ENCODE measurements at places on chromosomes 4 and X. TPM values are rescaled to one million over a fixed set of nuclear protein-coding genes. Genes with fewer than 3 reads are reported as not detected.

Gene SSX4B
- not detected for total RNA-seq

DNA sequence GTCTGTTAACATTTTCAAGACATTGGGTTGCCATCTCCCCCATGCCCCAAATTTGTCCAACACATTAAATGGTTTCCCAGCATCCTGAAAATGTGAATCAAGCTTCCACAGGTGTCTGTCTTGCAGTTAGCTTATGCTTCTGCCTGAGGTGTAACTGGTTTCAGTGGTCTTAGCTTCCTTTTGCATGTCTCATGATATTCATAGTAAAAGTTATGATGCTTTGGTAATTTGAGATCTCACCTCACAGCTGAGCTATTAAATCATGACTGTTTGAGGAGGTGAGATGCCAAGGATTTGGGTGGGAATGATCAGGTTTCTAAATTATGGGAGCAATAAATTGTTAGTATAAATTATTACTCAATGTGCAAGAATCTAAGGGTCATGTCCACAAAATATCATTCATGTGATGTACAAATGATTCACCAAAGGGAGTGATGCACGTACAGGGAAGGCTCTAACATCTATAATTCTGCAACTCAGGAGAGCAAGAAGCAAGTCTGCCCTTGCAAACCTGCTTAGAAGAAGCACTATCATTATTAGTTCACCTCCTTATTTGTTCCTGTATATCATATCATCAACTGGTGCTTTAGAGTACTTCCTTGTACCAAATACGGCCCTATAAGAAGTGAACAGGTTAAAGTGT lies 17.1 kb upstream of the RAI2 start:
- H3K27me3 ChIP-seq: no peaks in the 10 kb centered on the region
- no peak for DNase-seq
- no peak overlapping the region for H3K4me3 ChIP-seq

DNA sequence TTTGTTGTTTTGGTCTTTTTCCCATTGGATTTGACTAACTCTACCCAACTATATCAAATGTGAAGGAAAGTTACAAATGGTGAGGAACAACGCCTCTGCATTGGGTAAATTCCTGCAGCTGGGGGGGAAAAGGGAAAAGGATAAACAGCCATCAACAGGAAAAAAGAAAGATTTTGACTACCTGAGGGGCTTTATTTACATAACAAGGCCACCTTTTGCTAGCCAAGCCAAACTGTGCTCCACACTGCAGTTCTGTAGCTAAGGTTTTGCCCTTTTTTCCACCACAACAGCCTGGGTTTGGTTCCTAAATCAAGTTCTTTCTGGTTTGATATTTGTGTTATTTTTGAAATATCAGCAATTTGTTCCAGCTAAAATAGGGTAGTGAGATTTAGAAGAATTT lies 40.8 kb downstream of the RHOXF2B start:
- no peak for DNase-seq
- H3K27me3 ChIP-seq: peaks cover 5% of the 10 kb centered on the region
- no peak overlapping the region for H3K4me3 ChIP-seq

GRCh38 chrX:96619588-96619987 lies 65.1 kb upstream of the DIAPH2 start:
- DNase-seq: no peak
- H3K27me3 ChIP-seq: no peaks in the 10 kb centered on the region
- no peak overlapping the region for H3K27ac ChIP-seq
- H3K4me3 ChIP-seq: no peak overlapping the region

DNA sequence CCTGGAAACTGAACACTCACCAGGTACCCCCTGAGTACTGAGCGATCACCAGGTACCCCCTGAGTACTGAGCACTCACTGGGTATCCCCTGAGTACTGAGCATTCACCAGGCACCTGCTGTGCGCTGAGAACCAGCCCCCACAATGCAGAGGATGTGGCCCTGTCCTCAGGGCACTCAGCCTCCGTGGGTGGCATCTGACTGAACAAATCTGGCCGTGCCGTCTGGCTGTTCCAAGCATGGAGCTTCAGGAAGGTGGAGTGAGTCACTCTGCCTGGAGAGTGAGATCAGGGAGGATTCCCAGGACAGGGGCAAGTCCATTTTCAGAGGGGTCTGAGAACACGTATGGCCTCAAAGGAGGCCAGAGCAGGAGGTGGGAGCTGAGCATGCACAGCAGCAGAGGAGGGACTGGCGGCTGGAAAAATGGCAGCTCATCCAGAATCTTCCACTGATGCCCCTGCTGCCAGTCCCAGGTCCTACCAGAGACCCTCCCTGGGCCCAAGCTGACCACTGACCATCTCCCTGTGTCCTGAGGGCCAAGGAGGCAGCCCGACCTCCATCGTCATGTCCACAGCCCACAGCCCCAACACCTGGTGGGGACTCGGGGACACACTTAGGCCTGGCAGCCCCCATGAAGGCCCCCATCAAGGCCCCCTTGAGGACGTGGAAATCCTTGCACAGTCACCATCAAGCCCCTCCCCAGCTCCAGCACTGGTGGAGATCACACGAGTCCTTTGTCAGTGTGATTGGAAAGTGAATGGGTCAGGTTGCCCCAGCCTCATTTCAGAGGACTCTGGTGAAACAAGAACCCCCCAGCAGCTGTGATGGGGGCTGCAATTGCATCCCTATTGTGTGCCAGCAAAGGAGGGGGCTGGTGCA lies 94.1 kb downstream of the HMX1 start:
- no peak overlapping the region for H3K27ac ChIP-seq
- no peaks in the 10 kb centered on the region for H3K36me3 ChIP-seq
- no peak overlapping the region for H3K4me3 ChIP-seq
- H3K4me1 ChIP-seq: no peaks in the 10 kb centered on the region

GRCh38 chrX:72115380-72115779 lies 16.3 kb downstream of the RTL5 start:
- no peak for DNase-seq
- H3K4me3 ChIP-seq: no peak overlapping the region
- no peaks in the 10 kb centered on the region for H3K27me3 ChIP-seq
- peaks cover 2% of the 10 kb centered on the region for H3K4me1 ChIP-seq
- no peak overlapping the region for H3K27ac ChIP-seq
- no peaks in the 10 kb centered on the region for H3K36me3 ChIP-seq

GRCh38 chrX:145410622-145411021 lies 163.3 kb downstream of the SPANXN1 start:
- no peaks in the 10 kb centered on the region for H3K27me3 ChIP-seq
- H3K4me1 ChIP-seq: no peaks in the 10 kb centered on the region
- H3K27ac ChIP-seq: no peak overlapping the region
- no peak for DNase-seq
- no peaks in the 10 kb centered on the region for H3K36me3 ChIP-seq

Gene SSX3
- not detected for total RNA-seq

DNA sequence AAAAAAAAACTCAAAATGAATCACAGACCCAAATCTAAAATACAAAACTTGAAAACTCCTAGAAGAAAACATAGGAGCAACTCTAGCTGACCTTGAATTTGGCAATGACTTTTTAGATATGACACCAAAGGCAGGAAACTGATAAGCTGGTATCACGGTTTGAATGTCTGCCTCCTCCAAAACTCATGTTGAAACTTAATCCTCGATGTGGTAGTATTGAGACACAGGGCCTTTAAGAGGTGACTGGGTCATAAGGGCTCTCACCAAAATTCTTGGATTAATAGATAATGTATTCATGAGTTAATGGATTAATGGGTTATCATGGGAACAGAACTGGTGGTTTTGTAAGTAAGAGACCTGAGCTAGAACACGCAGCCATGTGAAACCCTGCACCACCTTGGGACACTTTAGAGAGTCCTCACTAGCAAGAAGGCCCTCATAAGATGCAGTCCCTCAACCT lies 40.5 kb downstream of the FRYL start:
- peaks cover 4% of the 10 kb centered on the region for H3K4me1 ChIP-seq
- DNase-seq: no peak
- H3K36me3 ChIP-seq: peaks cover 2% of the 10 kb centered on the region
- H3K4me3 ChIP-seq: no peak overlapping the region
- no peaks in the 10 kb centered on the region for H3K27me3 ChIP-seq
- H3K27ac ChIP-seq: no peak overlapping the region

Gene DDX53
- total RNA-seq: not detected

DNA sequence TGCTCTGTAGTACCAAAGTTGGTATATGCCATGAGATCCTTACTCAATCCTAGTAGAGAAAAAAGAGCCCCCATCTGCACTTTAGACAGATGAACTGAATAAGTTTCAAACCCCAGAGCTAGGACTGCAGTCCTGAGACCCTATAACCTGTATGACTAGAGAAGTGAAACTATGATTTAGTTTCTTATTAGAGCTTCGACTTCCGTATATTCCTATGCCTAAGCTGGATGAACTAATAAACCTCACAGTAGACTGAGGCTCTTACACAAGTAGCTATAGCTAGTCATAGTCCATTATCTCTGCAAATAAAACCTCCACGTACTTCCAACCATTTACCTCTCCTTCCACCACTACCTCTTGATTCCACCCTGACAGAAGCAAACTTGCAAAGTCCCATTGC lies 6.3 kb upstream of the OTUD4 start:
- H3K27ac ChIP-seq: no peak overlapping the region
- no peak overlapping the region for H3K4me3 ChIP-seq
- no peaks in the 10 kb centered on the region for H3K4me1 ChIP-seq

DNA sequence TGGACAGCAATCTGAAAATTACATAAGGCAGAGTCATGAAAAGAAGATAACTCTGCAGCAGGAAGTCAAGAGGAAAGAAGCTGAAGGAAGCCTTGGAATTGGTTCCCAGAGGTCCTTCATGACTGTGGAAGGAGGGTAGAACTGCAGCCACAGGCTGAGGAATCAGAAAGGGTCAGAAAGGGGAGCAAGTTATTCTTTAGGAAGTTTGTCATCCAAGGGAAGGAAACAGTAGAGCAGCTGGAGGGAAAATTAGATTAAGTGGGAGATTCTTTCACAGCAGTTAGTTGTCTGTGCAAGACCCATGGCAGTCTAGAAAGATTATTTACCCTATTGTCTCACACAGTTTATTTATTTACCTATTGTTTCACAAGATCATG lies 9.3 kb upstream of the ADH1C start:
- no peak for DNase-seq
- H3K4me3 ChIP-seq: no peak overlapping the region

Gene SLC6A8
- total RNA-seq: 77.0 TPM

DNA sequence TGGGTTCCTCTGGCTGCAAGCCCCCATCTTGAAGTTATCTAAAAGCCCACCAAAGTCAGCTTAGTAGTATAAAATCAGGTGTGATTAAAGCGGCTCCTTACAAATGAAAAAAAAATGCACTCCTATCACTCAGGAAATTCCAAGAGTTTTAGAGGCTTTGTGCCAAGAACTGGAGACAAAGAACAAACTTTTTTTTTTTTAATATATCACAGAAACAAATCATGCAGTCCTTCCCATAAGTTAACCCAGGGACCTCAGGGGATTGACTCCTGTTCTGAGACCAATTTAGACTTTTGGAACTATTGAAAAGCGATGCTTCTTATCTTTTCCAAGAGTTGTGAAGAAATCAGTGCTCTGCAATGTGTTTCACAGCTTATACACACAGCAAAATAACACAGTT lies 53.6 kb downstream of the HHIP start:
- no peak overlapping the region for H3K27ac ChIP-seq
- no peaks in the 10 kb centered on the region for H3K27me3 ChIP-seq
- H3K36me3 ChIP-seq: no peaks in the 10 kb centered on the region
- H3K4me1 ChIP-seq: peaks cover 31% of the 10 kb centered on the region
- no peak for DNase-seq

GRCh38 chr4:119032921-119033685 lies 102.5 kb upstream of the MYOZ2 start:
- H3K4me1 ChIP-seq: peaks cover 34% of the 10 kb centered on the region
- no peaks in the 10 kb centered on the region for H3K27me3 ChIP-seq
- H3K36me3 ChIP-seq: no peaks in the 10 kb centered on the region
- H3K4me3 ChIP-seq: no peak overlapping the region
- H3K27ac ChIP-seq: no peak overlapping the region
- no peak for DNase-seq

Gene STX18
- total RNA-seq: 26.7 TPM

GRCh38 chr4:15349531-15349935 lies 78.3 kb upstream of the C1QTNF7 start:
- no peak overlapping the region for H3K27ac ChIP-seq
- H3K4me3 ChIP-seq: no peak overlapping the region
- H3K36me3 ChIP-seq: peaks cover 3% of the 10 kb centered on the region
- peaks cover 3% of the 10 kb centered on the region for H3K4me1 ChIP-seq
- no peak for DNase-seq

- H3K36me3 ChIP-seq: no peaks in the 10 kb centered on the region
- H3K27me3 ChIP-seq: peaks cover 16% of the 10 kb centered on the region
- DNase-seq: no peak
- peaks cover 4% of the 10 kb centered on the region for H3K4me1 ChIP-seq
- no peak overlapping the region for H3K27ac ChIP-seq
- no peak overlapping the region for H3K4me3 ChIP-seq
Measured at GRCh38 chr4:56727150-56727549, 46.1 kb upstream of the HOPX start.

DNA sequence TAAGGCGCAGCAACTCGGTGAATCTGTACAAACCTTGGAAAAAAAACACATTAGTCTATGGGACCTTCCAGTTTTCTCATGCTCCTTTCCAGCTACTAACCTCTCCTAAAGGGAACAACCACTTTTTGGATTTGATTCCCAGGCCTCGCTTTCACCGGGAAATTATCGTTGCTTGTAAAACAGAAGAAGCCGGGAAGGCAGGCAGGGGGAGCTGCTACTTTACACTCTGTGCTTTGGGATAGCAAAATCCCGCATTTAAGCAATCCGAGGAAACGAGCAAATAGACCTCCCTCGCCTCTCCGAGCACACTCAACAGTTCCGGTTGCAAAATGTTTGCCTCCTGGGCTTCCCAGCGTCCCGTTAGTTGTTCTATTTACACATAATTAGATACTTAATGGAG lies 1.2 kb downstream of the CD38 start:
- H3K27me3 ChIP-seq: peaks cover 57% of the 10 kb centered on the region
- peaks cover 13% of the 10 kb centered on the region for H3K4me1 ChIP-seq
- no peaks in the 10 kb centered on the region for H3K36me3 ChIP-seq
- peak overlapping the region; percentile 61 for H3K27ac ChIP-seq
- H3K4me3 ChIP-seq: peak overlapping the region; percentile 78

DNA sequence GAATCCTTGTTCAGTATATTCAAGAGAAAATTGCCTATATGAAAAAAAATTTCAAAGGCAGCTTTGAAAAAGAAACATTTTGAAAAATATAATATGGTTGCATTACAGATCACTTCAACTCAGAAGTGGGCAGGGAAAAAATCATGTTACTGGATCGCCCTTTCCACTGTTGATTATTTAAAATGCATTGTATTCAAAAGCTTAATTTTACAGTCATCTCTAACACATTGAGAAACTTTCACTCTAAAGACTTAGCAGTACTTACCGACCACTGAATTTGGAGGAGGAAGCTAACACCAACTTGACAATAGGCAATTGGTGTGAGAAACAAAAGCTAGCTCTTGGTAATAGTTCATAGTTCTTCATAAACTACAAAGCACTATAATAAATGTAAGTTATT lies 101.9 kb downstream of the CEP135 start:
- peak overlapping the region; percentile 93 for H3K4me3 ChIP-seq
- peaks cover 17% of the 10 kb centered on the region for H3K4me1 ChIP-seq
- no peak overlapping the region for H3K27ac ChIP-seq
- no peaks in the 10 kb centered on the region for H3K36me3 ChIP-seq
- no peak for DNase-seq
- H3K27me3 ChIP-seq: peaks cover 13% of the 10 kb centered on the region

GRCh38 chrX:149631234-149632165 lies at the start of gene TMEM185A:
TMEM185A (minus strand) TSS chrX:149631792; CDS start chrX:149631580, 212 bp downstream.
- peaks cover 17% of the 10 kb centered on the region for H3K4me1 ChIP-seq
- H3K27ac ChIP-seq: peak within 1 kb of the TSS; percentile 88
- H3K27me3 ChIP-seq: peaks cover 12% of the 10 kb centered on the region
- peak within 1 kb of the TSS; percentile 91 for H3K4me3 ChIP-seq
- DNase-seq: peak; percentile 89

Data from osteocyte (in vitro differentiated cells).